ENCODE measurements at places on chromosomes 7 and 10.

DNA sequence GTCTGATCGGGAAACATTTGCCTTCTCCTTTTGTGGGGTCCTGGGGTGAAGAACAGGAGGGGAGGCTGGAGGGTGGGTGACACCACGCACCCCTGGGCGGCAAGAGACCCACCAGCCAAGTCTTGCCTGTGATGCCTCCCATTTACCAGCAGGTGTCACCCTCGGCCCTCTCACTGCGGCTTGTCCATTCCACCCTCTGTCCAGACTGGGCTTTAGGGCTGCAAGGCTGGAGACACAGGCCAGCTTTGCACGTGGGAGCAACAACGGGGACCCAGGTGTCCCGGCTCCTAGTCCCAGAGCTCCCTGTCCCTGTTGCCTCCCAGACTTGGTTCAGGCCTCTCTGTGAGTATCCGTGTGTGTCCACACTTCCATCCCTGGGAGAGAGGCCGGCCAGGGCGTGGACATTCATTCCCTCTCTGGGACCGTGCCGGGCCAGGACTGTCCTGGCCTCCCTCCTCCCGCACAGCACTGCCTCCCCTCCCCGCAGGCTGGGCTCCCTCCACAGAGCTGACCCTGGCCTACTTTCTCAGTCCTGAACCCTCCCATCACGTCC, 36.2 kb upstream of the GTF2IRD1 start:
- no peak for DNase-seq

DNA sequence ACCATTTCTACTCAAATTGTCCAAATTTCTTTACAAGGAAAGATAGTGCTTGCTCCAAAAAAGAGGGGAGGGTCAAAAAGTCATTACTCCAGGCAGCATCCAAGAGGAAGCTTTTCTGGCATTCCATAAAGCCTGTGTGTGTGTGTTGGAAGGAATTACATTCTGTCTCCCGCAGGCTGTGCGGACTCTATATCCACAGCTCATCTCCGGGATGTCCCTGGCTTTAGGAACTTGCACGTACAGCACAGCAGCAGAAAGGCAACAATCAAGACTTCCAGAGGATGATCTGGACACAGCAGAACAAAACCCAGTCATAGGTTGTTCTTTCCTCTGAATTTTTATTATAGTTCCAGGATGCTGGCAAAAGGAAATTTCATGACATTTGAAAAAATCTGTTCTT, 94.8 kb downstream of the ITIH5 start:
- DNase-seq: no peak

DNA sequence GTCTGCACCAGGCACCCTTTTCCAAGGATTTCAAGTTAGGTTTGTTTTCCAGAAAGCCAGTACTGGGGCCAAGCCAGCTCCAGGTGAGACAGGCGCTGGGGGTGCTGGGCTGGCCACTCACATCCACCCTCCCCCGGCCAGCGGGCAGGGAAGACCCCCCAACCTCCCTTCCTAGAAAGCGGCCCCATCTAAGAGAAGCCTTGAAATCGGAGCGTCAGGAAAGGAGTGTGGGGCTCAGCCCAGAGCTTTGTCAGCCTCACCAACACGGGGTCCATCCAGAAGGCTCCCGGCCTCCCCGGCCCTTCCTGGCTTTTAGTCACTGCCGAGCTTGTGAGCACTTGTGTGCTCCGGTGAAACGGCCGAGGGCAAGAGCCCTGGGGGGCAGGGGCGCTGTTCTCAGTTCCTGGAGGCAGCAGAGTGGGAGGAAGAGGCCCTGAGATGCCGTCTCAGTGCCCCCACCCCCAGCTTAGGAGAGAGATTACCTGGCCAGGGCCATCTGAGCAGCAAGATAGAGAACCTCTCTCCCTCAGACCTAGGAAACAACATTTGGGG, 39.6 kb downstream of the PDGFA start:
- no peak for DNase-seq

GRCh38 chr7:76149847-76150691, 51.6 kb upstream of the SRRM3 start:
- DNase-seq: no peak

DNA sequence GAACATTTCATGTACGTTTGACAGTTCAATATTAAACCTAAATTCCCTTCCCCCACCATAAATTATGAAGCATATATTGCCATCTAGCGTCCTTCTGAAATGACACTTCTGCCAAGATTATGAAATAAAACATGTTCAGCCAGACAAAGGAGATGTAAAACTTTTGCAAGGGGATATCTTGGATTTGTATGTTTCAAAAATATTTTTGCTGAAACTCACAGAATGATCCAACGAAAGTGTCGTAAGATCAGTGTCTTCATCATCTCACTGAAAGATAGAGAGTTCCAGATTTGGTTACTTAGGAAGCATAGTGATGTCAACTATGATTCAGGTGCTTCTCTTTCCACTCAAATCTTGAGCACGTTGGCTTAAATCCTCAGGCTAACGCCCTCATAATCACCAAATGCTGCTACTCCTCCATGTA, 904.3 kb downstream of the XPNPEP1 start:
- no peak for DNase-seq

DNA sequence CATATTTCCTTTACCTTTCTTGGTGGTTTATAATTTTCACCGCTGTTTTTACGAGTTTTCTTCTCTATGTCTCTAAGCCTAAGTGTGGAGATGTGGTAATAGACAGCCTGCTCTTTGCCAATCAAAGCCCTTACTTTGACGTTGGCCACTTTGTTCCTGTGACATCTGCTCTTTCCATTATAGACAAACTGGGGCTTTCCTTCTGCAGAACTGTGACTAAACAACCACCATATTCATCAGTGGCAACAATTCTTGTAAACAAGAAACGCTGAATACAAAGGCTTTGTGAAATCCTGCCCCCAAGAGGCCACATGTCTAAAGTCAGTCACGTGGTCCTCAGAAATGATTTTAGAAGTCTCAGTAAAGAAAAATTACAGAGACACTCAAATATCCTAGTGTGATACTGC, 59.6 kb upstream of the CAPZA2 start:
- no peak for DNase-seq

DNA sequence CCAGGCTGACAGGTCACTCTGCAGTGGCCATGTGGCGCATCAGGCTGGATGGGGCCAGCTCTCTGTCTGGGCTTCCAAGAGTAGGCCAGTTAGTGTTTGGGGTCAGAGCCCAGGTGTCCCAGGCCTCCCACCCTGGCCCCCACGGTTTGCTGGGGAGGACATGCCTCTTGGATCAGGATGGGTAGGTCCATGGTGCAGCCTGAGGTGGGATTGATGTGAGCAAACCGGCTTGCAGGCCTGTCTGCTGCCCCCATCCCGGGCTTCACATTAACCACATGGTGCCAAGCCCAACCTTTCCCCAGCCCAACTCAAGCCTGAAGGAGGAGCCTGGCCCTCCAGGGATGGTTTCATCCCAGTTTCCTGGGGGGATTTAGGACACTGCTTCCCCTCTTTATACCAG, 39.2 kb downstream of the LDB3 start:
- DNase-seq: no peak

- no peak for DNase-seq
Observed at GRCh38 chr7:88398459-88398858, 91.8 kb upstream of the STEAP4 start.

DNA sequence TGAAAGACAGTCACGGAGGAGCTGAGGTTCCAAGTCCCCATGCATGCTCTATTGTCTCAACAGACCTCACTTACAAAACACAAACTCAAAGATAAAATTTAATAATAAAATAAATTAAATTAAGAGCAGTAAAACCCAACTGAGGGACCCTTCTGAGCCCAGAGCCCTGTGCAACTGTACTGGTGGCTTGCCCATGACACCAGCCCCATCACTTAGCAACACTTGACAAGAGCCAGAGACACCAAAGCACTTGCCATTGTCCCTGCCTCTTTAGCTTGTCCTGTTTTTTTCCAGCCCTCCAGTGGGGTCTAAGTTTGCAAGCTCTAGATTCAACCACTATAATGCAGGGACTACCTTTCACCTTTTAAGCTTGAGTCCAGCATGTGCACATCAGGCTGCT, 117.9 kb downstream of the JCAD start:
- no peak for DNase-seq

GRCh38 chr10:68434657-68435056, 27.6 kb upstream of the RUFY2 start:
- DNase-seq: no peak

DNA sequence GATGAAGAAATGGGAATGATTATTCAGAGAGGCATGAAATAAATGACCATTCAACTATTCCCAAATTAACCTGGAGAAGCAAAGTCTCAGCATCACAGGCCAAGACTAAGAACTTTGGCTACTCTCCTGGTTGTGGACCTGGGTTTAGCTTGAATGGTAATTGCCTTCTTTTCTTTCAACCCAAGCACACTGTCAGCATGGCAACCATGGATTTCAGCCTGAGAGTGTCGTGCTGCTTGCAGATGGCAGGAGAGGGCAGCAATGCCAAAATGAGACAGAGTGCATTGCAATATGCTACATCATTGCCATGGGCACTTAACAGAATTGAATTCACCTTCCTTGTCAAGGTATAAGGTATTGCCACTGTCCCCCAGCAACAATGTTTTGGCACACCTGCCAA, 767.2 kb downstream of the REEP3 start:
- DNase-seq: no peak
